NCI-H2029 (cell line): ENCODE measurements at places on chromosomes 11 and 22.
A peak's percentile ranks its signal among the peaks of the same experiment; 100 is the strongest.

- no peak for DNase-seq
Observed at GRCh38 chr11:12503039-12503484, 125.7 kb downstream of the PARVA start.

DNA sequence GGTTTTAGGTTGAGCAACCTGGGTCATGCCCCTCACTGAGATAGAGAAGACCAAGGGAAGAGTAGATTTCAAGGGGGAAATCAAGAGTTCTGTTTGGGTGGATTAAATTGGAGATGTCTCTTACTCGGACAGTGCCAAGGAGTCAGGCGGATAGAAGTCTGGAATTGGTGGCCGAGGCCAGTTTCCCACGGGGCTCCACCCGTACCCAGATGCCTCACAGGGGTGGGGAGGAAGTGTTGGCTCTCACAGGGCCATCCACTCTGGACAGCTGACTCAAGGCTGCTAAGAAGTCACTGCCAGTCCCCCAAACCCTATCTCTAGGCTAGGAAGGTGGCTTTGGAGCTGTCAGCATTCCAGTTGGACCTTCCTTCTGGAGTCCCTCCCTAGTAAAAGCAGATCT, 79.1 kb upstream of the TIMP3 start:
- no peak for DNase-seq

DNA sequence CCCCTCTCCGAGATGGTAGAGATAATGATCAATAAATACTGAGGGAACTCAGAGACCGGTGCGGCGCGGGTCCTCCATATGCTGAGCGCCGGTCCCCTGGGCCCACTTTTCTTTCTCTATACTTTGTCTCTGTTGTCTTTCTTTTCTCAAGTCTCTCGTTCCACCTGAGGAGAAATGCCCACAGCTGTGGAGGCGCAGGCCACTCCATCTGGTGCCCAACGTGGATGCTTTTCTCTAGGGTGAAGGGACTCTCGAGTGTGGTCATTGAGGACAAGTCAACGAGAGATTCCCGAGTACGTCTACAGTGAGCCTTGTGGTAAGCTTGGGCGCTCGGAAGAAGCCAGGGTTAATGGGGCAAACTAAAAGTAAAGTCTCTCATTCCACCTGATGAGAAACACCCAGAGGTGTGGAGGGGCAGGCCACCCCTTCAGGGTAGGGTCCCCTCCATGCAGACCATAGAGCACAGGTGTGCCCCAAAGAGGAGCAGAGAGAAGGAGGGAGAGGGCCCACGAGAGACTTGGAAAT, 43.2 kb downstream of the IGLL1 start:
- DNase-seq = no peak

DNA sequence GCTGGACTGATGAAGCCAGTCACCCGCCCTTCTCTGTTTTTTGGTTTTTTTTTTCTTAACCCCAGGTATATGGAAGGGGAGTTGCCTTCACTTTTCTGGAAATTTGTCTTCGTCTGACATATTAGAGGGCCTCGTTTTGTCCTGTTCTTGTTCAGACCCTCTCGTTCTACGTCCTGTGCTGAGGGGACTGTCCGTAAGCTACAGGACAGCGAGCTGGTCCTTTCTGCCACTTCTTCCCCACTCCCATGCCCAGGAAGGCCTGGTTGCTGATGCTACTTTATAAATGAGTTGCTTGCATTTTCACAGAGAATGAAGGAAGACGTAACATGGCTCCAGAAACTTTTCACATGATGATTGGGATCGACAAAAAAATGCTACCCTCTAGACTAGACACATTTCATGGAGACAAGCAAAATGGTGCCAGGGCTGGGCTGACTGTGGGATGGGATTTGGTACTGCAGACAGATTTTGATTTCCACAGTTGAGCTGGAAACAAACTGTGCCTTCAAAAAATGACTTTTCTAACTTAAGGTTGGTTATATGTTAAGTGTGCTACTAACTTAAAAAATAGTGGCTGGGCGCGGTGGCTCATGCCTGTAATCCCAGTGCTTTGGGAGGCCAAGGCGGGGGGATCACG, 27.2 kb upstream of the CRKL start:
- DNase-seq = no peak

- peak; percentile 10 for DNase-seq
Observed at GRCh38 chr11:86596861-86597586, 75.4 kb downstream of the ME3 start.

DNA sequence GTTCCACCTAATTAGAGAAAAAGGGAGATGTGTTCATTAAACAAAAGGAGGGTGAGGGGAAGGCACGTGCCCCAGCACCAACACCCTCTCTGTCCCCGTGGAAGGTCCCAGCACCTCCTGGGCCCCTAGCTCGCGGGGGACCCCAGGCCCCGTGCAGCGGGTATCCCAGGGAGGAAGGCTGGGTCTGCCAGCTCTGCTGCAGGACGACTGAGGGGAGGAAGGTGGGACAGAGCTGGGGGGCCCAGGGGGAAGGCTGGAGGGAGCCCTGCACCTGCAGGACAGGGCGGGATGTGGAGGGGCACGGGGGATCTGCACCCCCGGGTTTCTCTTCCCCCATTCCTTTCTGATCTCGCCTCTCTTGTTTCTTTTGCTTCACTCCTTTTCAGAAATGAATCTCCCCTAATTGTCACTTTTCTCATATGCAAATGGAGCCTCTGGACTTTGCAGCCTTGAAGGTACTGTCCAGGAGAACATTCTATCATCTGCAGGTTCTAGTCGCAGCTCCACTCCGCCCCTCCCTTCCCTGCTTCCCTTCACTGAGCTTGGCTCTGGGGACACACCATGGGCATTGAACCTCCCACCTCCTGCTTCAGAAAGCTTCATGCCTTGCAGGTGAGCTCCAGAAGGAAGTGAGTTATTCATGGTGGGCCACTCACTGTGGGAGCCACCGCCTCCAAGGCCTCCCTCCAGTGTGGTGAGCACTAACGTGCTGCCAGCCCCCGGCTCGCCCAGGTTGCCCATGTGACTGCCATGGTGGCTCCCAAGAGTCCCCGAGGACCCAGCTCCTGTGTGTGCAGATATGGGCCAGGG, 111.0 kb downstream of the ST3GAL4 start:
- no peak for DNase-seq

GRCh38 chr11:123590296-123590912, 64.0 kb downstream of the SCN3B start:
- DNase-seq = no peak

DNA sequence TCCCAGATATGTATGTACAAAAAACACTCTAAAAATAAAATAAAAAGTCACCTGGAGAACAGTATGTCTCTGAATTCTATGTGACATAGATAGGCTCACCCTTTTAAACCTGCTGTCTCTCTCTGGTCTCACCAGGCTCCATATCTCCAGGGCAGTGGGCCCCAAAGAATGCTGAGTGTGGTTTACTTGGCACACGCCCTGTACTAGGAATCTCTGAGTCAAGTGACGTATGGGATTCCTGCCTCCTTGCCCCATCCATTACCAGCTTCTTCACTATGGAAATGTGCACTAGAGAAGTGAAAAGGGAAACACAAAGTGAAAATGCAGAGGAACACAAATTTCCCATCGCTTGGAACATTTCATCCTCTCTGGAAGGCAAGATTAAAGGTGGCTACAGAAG, 722.2 kb upstream of the TENM4 start:
- DNase-seq = no peak

DNA sequence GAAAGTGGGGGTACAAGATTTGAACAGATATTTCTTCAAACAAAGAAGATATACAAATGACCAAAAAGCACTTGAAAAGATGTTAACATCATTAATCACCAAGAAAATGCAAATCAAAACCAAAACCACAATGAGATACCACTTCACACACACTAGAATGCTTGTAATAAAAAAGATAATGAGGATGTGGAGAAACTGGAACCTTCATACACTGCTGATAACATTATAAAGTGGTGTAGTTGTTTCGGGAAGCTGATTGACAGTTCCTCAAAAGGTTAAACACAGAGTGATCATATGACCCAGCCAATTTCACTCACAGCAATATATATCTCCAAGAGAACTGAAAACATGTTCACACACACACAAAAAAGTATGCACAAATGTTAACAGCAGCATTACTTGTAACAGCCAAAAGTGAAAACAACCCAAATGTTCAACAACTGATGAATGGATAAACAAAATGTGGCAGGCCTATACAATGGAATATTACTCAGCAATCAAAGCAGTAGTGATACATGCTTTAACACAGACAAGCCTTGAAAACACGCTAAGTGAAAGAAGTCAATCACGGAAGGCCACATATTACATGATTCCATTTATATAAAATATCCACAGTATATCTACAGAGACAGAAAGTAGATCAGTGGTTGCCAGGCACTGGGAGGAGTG, 15.1 kb downstream of the PITPNB start:
- DNase-seq = no peak

GRCh38 chr22:29717789-29718188, 2.0 kb upstream of the CABP7 start:
- no peak for DNase-seq

GRCh38 chr11:133520707-133521106, 11.6 kb downstream of the OPCML start:
- DNase-seq = no peak

DNA sequence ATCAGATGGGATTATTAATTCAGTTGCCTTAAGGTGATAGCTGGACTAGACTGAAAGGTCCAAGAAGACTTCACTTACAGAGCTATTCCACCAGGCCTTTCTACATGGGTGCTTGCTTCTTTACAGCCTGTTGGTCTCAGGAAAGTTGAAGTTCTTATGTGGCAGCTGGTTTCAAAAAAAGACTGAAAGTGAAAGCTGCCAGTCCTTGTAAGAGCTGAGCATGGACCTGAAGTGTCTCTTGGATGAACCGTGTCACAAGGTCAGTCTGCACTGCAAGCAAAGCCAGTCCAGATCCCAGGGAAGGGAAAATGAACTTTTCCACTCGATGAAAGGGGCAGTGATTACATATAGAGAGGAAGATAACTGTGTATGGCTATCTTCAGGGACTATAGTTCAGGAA, 201.5 kb upstream of the LUZP2 start:
- DNase-seq = no peak

DNA sequence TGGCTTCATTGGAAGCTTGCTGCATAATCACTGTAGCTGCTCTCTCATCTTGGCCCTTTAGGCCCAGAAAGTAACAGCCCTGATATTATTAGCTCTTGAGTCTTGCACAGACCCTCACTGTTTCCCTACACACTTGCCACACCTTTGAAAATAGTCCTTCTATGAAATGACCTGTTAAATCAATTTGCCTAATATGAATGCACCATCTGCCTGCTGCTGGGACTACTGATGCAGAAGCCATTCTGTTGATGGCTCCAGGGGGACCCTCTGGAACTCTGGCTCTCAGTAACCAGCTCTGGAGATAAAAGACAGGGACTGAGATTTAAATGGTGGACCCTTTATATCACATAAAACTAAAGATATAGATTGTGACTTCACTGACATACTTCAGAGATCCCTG, 14.7 kb upstream of the AMPD3 start:
- DNase-seq = no peak

GRCh38 chr22:36009085-36009484, 19.5 kb downstream of the RBFOX2 start:
- DNase-seq = no peak

GRCh38 chr22:31377612-31378011, 21.8 kb upstream of the DRG1 start:
- DNase-seq = no peak

DNA sequence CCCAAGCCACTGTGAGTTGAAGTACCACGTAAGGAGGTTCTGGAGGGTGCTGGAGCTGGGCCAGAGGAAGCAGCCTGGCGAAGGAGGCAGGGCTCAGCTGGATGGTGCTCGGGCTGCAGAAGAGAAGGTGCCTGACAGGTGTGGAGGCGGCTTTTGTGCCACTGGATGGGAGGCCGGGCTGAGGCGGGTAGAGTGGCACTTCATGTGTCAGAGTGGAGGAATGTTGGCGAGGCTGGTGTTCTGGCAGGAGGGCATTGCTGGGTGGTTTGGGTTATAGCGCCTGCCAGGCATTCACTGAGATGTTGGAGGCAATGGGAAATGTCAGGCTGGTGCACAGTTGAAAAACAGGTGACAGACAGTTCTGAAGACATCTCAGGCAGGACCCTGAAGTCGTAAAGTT, 24.2 kb downstream of the UBE2L3 start:
- DNase-seq = peak; percentile 20

GRCh38 chr11:64409278-64409677, 50.3 kb downstream of the RPS6KA4 start:
- DNase-seq = no peak

- DNase-seq = no peak
Observed at GRCh38 chr11:96228910-96229309, 114.1 kb downstream of the MAML2 start.

GRCh38 chr11:8747173-8747572, 64.6 kb downstream of the RPL27A start:
- no peak for DNase-seq

DNA sequence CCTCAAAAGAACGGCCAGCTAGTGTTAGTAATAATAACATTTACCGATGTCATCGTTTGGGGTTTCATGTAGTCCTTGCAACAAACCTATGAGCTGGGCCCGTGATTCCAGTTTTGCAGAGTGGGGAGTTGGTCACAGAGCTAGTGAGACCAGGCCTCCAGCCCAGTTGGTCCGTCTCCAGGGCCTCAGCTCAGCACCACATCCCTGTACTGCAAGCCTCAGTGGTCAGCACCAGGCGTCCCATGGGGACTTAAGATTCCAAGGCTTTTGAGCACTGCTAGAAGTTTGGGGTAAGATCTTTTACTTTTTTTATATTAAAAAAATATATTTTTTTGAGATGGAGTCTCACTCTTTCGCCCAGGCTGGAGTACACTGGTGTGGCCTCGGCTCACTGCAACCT, 1.1 kb upstream of the TSGA10IP start:
- DNase-seq = no peak

- DNase-seq = no peak
Observed at GRCh38 chr11:68683121-68683520, 1.2 kb upstream of the GAL start.

DNA sequence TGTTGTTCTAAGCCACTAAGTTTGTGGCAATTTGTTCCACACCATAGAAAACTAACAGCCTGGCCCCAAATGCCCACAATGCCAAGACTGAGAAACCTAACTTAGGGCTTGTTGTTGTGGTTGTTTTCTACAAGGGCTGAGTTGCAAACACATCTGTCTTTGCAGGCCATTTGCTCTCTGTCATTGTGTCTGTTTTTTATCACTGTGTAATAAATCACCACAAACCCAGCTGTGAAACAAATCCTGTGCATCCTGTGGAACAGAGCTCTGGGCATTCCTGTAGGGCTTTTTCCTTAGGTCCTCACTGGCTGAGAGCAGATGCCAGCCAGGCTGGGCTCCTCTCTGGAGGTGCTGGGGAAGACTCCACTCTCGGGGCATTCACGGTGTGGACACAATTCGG, 15.7 kb upstream of the SYT8 start:
- no peak for DNase-seq

- DNase-seq = no peak
Observed at GRCh38 chr11:105023003-105023402, at the start of gene CASP5. CASP5 (minus strand) TSS chr11:105023168; CDS start chr11:105023136, 32 bp downstream.

DNA sequence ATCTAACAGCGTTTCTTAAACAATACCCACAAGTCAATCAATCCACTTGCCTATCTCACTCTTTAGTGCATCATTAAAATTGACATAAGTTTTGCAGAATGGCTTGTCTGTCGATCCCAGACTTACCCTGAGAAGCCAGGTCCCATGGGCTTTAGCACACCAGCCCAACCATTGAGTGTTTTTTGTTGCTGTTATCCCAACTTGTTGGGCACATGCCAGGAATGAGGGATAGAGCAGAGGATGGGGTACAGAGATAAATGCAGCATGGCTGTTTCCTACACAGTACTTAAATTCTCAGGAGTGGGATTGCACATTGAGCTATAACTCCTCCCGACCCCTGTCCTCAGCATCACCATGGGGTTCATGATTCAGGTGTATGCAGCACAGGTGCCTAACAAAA, 64.2 kb upstream of the RASSF10 start:
- DNase-seq = no peak
